ENCODE measurements at places on chromosomes 5 and 9.

- no peak for DNase-seq
Observed at GRCh38 chr5:149893403-149893931, 51.1 kb downstream of the PDE6A start.

DNA sequence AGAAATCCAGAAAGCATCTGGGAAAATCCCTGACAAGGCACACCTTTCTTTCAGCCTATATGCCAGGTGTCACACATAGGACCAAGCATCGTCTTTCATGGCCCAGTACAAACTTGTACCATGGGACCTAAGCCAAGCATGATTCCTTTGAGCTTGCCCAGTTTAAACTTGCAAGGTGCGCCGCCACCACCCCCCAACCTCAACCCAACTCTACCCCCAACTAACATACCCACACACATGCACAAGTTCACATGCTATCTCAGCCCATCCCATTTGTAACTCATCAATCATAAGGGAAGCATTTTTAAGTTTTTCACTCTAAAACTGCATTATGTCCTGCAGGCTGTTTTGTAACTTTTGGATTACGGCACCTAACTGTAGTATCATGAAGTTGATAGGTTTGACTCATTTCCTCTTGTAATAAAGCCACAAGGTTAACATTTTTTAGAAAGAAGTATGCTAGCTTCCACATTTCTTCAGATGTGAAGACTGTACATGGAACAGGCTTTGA is 145.9 kb upstream of the FST start:
- DNase-seq, result peak; percentile 47

DNA sequence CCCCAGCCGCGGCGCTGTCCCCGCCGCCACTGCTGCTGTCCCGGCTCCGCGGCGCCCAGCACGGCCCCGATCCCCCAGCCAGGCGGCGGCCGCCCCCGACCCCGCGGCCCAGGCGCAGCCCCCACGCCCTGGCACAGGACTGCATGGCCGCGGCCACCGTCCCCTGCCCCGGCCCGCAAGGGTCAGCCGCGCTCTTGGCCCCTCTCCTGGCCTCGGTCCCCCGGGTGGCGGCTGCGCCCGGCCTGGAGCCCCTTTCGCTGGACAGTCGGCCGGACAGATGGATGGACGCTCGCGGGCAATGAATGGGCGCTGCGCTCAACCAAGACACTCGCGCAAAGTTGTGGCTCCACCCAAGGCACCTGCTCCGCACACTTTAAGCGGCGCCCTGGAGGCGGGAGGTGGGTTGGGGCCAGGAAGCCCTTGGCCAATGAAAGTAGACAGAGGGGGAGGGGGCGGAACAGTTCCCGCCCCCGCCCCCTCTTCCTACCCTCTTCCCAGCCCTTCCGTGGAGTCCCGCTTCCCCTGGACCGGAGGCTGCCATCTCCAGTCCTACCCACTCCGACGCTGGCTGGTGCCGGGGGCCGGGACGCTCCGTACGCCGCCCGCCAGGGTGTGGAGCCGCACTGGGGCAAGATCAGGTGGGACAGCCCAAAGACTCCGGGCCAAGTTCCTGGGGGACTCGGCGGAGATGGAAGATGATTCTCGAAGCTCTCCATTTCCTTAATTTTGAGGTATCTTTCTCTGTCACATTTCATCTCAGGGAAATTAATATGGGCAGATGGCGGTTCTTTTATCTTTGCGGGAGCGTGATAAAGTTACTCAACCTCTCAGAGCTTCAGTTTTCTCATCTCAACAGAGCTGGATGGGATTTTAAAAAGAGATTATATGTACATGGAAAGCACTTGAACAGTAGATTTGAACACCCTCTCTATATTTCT is at the start of gene GLDC:
Gene GLDC, minus strand, starts transcription at position 375 of the 938 bp plus-strand sequence. Its CDS starts 230 bp downstream, at position 145.
- DNase-seq, result no peak

DNA sequence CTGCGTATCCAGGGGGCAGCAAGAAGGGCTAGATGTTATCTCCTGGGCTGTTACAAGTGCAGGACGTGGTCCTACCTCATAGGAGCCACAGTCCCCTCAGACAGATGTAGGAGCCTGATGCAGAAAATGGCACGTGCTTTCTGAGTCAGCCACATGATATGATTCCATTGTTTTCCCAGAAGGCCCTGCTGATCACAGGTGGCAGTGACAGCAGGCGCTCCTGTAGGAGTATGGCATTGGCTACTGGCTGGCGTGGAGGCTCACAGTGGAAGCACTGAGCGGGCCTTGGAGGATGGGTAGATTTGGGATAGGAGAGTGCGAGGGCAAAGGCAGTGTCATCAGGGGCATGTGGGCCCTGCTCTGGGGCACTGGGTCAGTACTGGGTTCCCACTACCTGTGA is 21.9 kb downstream of the USP20 start:
- DNase-seq, result no peak

DNA sequence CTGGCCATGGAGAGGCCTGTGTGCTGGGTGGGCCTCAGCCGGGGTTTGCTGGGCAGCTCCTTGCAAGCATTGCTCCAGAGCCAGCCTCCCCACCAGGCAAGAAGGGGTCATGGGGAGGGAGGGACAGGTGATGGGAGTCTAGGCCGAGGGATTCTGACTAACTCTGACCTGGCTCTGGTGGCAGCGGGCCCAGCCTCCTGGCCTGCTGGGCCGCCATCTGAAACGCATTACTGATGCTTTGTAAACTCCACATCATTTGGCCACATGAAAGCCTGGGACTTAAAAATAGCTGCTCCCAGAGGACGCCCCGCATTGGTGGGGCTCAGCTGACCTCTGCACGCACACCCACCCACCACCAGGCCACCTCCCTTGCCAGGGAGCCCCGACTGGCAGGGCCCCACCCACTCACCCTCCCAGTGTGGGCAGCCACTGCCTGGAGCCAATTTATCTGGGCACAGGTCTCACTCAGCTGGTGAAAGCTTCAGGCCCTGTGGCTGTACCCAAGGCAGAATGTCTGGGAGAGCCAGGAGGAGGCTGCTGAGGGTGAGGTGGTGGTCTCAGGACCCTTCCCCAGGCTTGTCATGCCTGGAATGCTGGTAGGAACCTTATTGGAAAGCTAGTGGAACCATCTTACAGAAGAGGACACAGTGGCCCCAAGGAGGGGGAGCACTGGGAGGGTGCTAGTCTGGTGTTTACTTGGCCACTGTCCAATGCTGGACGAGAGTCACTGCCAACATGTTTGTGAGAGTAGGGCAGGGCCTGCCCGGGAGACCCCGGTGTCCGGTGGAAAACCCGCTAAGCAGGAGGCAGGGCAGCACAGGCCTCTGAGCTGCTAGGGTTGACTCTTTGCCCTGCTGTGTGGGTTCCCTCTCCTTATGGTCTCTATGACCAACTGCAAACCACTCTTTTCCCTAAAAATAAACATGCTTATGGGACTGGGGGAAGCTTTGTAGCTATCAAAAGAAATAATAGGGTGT is 10.8 kb downstream of the TCF7 start:
- peak; percentile 21 for DNase-seq

- no peak for DNase-seq
Observed at GRCh38 chr5:5788793-5789192, 366.3 kb downstream of the ICE1 start.

DNA sequence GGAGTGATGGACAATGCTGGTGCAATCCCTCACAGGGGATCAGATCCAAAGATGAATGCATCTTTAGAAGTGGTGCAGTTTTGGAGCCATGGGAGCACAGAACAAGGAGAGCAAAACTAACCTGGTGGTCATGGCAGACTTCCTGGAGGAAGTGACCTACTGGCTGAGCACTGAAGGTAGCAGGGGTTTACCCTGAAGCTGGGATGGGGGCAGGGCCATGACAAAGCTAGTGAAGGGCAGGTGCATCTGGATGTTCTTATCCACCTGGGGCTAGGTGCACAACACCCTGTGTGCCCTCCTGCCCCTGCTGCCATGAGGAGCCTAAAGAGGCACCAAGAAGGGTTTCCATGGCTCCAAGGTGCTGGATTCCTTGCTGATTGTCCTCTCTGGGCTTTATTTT is 11.5 kb upstream of the PITX1 start:
- DNase-seq, result no peak

GRCh38 chr9:5799314-5799713 is 33.6 kb downstream of the ERMP1 start:
- peak; percentile 52 for DNase-seq

- DNase-seq, result no peak
Observed at GRCh38 chr5:6752782-6753181, 39.5 kb downstream of the TENT4A start.

DNA sequence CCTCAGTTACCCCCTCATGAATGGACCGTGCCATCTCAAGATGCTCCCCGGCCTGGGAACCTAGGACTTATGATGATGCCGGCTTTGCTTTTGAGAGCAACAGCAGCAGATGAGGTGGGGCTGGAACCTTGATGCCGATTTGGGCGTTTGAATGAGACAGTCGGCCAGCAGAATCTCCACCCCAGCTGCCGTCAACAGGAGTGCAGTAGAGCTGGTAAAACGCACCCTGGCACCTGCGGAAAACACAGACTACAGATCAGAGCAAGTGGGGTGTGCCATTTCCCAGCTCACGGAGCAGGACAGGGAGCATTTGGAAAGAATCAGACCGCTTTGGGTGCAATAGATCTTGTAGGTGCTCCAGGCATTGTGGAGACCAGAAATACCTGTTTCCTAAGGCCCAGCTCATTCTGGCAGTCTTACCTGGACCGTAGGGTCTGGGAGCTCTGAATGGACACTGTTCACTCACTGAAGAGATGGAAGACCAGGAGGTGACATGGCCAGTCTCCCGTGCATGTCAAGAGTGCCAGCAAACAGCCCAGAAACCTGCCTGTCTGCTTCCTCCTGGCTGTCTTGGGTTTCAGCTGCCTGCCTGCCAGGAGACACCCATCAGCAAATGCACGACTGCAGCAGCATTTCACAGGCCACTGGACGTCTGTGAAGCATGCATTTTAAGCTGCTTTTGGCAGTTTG is 317.7 kb upstream of the IRX4 start:
- no peak for DNase-seq

Measured in umbilical cord (tissue), 2 donors.